Stimulated activated CD8-positive, alpha-beta memory T cell treated with anti-CD3 and anti-CD28 coated beads, Interleukin-7, amount 100 ng/mL, for 24 hours (primary cell): ENCODE measurements at places on chromosomes 12 and 14.

DNA sequence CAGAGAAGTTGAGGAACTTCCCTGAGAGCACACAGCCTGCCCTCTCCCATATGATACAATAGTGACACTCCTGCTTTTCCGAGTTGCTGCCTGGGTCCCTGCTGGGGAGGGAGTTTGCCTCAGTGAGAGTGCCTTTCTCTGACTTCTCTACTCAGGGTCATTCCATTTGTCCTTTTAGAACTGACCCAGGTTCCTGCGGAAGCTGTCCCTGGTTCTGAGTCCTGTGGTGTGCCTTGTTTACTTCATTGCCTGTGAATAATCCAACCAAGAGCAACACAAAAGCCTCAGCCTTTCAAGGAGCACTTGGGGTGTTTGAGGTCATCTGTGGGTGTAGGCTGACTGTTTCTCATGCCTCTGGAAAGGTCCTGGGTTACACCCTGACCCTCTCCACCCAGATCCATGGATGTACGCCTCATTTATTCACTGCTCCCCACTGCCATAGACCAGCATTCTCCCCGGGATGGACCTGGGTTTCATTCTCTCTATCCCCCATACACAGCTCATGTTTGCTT, 13.6 kb downstream of the SERPINA1 start:
- DNase-seq: no peak

DNA sequence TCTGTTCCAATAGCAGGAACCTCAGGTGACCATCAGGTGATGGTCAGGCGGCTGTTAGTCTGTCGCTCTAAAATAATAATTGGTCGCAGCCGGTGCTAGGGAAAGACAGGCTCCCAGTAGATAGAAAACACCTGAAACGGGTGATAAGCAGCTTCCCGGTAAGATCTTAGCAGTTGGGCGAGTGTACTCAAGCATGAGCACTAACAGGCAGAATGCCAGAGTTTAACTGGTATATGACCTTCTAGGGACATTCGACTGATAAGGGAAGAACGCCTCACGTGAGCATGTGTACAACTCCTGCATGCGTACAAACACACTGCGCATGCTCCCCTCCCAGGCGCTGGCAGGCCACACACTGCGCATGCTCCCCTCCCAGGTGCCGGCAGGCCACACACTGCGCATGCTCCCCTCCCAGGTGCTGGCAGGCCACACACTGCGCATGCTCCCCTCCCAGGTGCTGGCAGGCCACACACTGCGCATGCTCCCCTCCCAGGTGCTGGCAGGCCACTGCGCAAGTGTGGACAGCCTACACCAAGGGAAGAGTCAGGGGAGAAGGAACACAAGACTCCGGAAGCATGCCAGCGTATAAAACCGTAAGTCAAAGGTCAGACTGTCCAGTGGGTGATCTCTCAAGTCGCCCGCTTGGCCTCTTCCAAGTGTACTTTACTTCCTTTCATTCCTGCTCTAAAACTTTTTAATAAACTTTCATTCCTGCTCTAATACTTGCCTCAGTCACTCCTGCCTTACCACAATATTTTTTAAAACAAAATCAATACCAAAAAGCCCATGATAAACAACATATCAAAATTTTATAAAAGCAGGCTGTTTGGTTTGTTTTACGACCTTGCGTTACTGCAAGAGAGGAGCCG, 24.5 kb downstream of the GPRC5D start:
- no peak for DNase-seq

- DNase-seq: no peak
Measured at GRCh38 chr14:61640158-61641136, 54.9 kb upstream of the HIF1A start.

GRCh38 chr12:132257955-132258490, 71.4 kb downstream of the GALNT9 start:
- DNase-seq: no peak

GRCh38 chr12:57895389-57896114, 45.8 kb upstream of the ATP23 start:
- no peak for DNase-seq

- DNase-seq: no peak
Measured at GRCh38 chr12:120284381-120284780, 7.3 kb downstream of the RNU4-2 start.

GRCh38 chr12:121828306-121828705, 24.5 kb downstream of the SETD1B start:
- no peak for DNase-seq

- DNase-seq: no peak
Measured at GRCh38 chr12:119804011-119804641, 73.0 kb downstream of the CIT start.

DNA sequence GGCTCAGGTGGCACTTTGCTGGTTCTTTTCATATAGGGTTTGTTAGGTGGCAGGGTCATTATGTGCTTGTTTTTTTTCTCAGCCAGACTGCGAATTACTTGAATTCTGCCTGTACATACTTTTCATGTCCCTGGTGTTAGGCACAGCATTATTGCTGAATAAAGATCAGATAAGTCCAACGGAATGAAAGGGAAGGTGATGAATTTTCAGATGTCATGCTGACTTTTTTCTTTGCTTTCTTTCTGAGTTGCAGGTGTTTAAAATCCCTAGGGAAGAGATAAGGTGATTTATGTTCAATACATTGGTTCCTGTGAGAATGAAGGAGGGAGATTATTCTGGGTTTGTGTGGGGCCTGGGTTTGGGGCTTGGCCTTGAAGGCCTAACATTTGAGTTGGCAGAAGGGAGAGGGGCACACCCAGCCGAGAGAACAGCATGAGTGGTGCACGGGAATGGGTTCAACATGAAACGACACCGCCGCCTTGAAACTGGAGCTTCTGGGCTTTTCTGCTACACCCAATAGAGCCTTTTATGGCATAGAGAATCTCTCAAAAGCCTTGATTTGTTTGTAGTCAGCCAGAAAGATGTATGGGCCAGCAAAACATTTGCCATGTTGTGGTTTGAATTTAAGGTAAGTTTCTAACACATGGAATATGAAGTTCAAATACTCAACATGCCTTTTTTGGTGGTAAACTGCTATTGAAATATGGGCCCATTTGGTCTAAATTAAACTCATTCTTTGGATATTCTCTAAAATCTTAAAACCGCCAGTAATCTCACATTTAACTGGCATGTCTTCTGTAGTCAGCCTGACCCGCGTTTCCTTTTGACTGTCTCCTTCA, 477.0 kb downstream of the PCNX1 start:
- no peak for DNase-seq

- no peak for DNase-seq
Measured at GRCh38 chr12:29309320-29309902, 71.6 kb downstream of the ERGIC2 start.

GRCh38 chr12:5248230-5248629, 183.7 kb upstream of the NTF3 start:
- DNase-seq: no peak

DNA sequence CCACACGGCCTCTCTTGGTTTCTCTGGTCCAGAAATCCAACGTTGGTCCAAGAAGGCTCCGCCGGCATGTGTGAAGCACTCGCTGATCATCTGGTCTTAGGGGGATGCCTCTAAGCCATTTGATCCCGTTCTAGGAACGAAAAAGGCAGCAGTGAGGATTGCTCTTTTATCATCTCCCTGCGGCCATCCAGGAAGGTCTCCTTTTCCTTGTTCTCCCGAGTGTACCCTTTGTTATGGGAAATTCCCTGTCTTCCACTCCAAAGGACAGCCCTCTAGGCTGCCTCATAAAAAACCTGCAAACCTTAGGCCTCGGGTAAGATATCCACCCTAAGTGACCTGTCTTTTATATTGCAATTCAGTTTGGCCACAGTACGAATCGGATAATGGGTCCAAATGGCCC, 85.8 kb downstream of the TMTC3 start:
- DNase-seq: no peak

- no peak for DNase-seq
Measured at GRCh38 chr14:93299416-93299815, 33.4 kb downstream of the BTBD7 start.

- no peak for DNase-seq
Measured at GRCh38 chr12:38664661-38665269, 240.6 kb downstream of the CPNE8 start.

GRCh38 chr14:63273129-63273528, 45.6 kb downstream of the GPHB5 start:
- no peak for DNase-seq

DNA sequence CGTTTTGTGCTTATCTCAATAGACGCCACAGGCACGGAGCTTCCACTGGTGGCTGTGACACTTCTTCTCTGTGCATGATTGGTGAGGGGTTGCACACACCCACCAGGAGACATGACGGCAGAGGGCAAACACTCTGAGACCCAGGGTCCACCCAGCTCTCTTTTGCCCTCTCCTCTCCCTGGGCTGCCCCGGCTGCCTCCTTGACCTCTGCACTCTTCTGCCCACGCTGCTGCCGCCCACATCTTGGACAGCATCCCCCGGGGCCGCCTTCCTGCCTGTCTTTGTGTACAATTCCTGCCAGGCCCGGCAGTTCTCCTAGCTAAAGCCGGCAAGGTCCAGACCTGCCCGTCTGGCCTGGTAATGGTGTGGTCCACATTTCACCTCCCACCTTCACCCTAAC, 44.7 kb downstream of the DPF3 start:
- DNase-seq: no peak

DNA sequence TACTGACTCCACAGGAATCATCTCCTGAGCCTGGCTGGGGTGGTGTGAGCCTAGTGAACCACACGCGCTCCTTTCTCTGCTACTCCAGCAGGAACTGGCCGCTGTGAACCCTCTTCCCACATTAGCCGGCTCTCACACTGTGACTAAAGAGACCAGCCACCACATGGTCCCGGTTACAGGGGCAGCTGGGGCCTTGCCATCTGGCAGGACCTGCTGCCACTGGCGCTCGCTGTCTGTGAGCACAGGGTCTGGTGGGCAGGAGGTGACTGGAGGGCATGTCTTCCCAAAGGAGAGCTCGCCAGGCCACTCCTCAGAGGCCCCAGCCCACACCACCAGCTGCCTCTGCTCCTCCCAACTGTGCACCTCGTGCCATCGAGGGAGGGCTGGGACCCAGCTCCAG, 99.3 kb downstream of the SINHCAF start:
- no peak for DNase-seq

DNA sequence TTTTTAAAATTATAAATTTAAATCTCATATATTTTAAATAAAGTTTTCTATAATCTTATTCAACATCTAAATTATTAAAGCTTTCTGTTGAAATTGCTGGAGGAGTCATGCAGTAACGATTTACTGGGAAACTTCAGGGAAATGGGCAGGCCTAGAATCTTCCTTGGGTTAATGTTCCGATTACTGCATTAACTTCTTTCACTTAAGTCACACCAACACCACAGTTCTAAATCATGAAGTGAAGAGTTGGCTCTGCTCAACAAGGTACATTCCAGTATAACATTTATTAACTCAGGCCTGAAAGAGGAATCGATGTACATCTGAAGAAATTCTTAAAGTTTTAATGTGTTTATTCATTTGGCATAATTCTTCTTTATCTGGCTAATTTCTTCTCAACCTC, 244.3 kb downstream of the CCER1 start:
- no peak for DNase-seq

DNA sequence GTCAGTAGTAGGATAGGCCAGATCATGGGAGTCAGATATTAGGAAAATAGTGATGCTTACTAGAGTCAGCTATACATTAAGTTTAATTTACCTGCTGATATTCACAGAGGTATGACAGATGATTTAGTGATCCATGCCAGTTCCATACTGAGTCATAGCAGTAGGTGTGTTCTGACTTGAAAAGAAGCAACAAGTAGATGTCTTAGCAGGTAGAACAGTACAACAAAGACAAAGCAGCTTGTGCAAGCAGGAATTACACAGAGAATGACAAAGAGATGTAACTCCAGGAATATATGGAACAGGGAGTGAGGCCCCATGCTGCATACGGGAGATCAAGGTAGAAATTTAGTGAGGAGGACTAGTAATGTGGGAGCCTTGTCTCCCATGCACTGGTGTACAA, 556.9 kb downstream of the SLC16A7 start:
- DNase-seq: no peak

DNA sequence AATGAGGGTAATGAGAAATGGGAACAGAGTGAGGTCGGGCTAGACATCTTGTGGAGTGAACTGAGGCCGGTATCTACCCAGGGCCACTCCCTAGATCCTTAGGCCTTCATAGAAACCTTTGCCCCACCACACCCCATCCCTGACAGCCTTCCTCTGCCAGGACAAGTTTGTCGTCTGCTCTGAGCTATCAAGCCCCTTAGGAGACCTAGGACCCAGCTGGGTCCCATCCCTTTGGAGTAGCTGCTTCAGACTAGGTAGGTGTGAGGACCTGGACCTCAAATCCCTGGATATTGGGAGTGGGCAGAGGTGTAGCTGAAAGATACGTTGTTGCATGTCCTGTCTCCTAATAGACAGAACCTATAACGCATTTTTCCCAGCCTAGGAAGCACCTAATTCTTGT, at the start of gene TMEM253:
Gene TMEM253 (plus strand): TSS at position 136 of the 400 bp plus-strand sequence. CDS start 278 bp downstream, outside the sequence.
- no peak for DNase-seq

DNA sequence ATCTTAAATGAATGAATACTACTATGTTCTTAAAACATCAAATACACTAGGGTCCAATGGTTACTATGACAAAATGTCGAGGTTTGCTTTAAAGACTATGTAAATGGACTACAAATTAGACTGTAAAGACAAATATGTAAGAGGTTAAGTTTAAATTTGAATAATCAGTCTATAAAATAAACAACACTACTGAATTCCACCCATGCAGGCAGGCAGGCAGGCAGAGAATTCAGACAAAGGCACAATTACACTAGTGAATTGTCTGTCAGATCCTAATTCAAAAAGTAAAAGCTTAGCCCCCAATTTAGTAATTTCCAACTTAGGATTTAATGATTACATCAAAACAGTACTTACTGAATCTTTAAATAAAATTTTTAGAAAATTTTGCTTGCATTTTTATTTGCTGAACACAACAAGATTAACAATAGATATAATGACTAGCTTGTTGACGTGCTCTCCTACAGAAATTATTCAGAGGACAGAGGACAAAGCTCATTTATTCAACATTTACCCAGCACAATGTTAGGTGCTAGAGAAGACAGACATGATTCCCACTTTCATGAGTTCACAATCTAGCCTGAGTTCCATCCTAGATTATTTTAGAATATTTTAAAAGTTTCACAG, 97.4 kb downstream of the CDK17 start:
- no peak for DNase-seq

GRCh38 chr14:101174980-101175606, 271.6 kb upstream of the RTL1 start:
- DNase-seq: no peak

- DNase-seq: no peak
Measured at GRCh38 chr12:6615802-6616201, 8.6 kb upstream of the CHD4 start.

- DNase-seq: peak; percentile 19
Measured at GRCh38 chr12:45729233-45730083, at the start of gene ARID2. ARID2 (plus strand) TSS chr12:45729706; CDS start chr12:45729837, 131 bp downstream.

- no peak for DNase-seq
Measured at GRCh38 chr14:36521598-36522345, 1.7 kb upstream of the NKX2-1 start.

DNA sequence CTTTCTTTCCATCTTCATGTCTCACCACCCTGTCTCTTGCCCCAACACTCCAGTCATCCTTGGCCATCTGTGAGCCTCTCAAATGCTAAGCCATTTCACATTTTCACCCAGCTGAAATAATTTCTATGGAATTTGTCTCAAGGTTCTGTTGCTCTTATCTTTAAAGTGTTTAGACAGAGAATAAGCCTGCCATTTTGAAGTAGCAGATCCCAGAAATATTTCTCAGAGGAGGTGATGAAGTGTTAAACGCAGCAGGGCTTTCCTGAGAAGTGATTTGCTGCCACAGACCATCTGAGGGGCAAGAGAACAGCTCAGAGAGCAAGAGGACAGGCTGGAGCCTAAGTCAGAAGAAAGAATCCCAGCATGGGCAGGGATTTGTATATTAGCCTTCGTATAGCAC, 71.6 kb upstream of the CLMN start:
- no peak for DNase-seq
